Memory B cell (primary cell): ENCODE measurements at places on chromosomes 6 and 20.

DNA sequence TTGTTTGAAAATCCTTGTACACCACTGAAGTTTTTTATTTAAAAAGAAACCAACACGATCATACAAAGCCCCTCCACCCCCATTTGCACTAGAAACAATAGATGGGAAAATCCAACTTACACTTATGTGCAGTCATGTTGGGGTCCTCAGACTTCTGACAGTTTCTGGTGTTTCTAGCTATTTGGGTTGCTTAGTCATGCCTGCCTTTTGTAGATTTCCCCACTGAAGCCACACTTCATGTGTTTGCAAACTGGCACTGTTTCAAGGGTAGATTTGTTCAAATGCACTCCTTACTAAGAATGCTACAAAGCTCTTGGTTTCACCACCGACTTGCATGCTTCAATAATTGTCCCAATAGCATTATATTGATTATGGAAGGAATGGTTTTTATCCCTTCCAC lies 1.5 kb downstream of the SH3BGRL2 start:
- no peak for DNase-seq

DNA sequence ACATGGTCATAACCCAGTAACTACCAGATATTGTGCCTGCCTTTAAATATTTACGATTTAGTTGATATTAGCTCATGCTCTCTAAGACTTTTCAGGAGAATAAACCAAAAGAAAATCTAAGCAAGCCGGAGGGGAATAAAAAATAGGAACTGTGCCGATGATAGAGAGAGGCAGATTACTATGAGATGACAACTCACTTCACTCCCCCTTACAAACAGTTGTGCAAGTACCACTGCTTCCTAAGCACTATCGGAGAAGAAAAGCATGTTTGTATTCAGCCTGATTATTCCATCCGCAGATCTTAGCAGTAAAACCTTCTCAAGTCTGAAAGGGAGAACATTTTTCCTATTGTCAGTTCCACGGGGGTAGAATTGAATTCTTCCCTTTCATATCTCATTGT lies 294.4 kb downstream of the KCNQ5 start:
- no peak for DNase-seq

- no peak for DNase-seq
Observed at GRCh38 chr6:40390144-40390800, 196.9 kb downstream of the LRFN2 start.

DNA sequence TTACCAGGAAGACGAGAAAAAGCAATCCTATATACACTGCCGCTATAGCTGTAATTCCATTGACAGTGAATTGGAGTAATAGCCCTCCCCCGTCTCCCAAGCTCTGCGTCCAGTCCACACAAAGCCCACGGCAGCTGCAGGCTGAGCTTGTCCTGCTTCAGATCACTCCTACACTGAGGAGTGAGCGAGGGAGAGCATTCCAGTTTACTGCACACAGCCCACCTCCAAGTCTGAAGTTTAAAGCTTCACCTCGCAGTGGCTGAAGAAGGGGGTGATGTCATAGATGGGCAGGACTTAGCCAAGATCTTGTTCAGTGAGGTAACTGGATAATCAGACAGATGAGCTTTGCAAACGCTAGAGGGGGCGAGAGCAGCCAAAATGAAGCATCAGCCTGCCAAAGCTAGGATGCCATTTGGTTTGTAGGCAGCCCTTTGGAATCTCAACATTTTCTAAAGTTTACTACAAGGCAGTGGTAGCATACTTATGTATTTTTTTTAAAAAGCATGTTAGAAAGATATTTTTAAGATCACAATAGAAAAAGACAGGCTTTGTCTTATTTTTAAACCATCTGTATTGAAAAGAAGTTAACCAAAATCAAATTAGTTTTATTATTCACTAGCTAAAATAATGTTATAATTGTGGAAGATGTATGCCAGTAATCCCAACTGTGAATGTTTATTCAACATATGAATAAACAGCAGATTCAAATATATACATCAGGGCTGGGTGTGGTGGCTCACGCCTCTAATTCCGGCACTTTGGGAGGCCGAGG lies at the start of gene FLRT3:
Gene FLRT3, minus strand, starts transcription at position 213 of the 772 bp plus-strand sequence. CDS start 10,106 bp downstream, outside the sequence.
- peak; percentile 11 for DNase-seq

DNA sequence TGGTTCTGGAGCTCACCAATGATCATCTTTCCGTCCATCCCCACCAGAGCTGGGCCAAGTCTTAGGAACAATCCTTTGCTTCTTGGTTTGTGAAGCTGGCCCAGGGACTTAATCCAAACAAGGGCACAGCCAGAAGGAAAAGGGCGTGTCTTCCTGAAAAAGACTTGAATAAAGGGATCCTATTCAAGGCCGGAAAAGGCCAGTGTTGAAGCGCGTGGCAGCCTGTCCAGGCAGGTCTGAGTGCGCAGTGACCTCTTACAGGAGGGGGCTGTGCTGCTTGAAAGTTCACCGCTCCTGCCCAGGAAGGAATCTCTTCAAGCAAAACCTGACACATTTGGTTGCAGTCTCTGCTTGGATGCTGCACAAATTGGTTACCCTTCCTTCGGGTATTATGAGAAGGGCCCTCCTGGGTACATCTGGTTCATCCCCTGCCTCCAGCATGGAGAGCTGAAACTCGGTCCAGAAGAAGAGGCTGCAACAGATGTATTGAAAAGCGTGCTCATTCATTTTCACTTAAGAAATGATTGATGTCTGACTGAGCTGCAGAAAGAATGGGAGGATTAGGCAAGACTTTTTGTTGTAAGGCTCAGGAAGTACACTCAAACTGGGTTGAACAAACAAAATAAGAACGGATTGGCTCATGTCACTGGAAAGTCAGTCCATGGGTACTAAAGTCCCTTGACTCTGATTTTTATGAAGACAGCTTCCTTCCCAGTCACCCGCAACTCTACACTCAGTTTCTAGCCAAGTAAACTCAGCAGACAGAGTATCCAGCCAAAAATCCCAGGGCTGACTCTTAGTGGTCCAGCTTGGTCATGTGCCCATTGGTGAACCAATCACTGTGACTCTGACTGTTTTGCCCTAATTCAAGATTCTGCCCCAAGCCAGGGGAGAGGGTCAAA lies 136.3 kb downstream of the TFAP2C start:
- no peak for DNase-seq

GRCh38 chr6:162379757-162380409 lies 347.7 kb downstream of the PRKN start:
- DNase-seq = no peak

DNA sequence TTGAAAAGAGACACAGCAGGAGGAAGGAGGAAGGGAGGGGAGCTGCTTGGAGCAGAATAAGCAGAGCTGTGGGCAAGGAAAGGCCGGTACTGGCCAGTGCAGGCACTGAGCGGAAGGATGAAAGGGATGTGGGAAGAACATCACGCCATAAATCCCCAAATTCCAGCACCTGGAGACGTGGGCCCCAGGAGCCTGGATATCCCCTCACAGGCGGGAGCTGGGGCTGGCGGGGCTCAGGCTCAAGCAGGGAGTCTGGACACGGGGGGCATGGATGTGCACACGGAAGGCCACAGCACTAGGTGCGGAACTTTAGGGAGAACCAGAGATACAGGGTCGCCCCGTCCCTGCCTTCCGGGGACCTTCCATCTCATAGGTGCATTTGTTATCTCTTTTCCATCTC lies 7.5 kb upstream of the RPP40 start:
- no peak for DNase-seq

DNA sequence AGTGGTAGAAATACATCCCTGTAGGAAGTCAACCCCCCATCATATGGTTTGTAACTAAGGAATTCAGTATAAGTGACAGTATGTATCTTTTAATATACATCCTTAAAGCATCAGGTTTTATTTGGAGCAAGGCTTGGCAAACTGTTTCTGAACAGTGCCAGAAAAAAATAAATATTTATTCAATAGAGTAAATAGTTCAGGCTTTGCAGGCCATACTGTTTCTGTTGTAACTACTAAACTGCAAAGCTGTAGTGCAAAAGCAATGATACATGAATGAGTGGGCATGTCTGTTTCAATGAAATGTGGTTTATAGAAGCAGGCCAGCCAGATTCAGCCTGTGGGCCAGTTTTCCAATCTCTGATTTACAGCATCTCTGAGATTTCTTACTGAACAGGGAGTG lies 977 bp downstream of the MEI4 start:
- no peak for DNase-seq

- DNase-seq = no peak
Observed at GRCh38 chr20:63230800-63231268, 4.9 kb upstream of the BIRC7 start.

DNA sequence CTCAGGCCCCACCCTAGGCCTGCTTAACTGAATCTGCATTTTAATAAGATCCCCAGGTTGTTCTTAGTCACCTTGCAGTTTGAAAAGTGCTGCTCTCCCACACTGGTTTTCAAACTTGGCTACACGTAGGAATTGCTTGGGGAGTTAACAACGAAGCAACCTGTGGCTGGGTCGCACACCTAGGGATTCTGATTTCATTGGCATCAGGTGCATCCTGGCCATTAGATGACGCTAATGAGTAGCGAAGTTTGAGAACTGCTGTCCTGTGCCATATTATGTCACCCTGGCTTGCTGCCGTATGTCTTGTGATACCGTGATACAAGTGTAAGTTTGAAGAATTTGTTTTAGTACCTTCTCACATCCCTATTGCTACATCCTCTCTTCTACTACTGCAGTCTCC lies 28.2 kb upstream of the FUCA2 start:
- no peak for DNase-seq

- no peak for DNase-seq
Observed at GRCh38 chr6:122869437-122870024, 80.5 kb downstream of the SMPDL3A start.

GRCh38 chr20:12927489-12927888 lies 81.3 kb upstream of the SPTLC3 start:
- DNase-seq = no peak

- DNase-seq = no peak
Observed at GRCh38 chr6:117951783-117952182, 44.7 kb downstream of the SLC35F1 start.

DNA sequence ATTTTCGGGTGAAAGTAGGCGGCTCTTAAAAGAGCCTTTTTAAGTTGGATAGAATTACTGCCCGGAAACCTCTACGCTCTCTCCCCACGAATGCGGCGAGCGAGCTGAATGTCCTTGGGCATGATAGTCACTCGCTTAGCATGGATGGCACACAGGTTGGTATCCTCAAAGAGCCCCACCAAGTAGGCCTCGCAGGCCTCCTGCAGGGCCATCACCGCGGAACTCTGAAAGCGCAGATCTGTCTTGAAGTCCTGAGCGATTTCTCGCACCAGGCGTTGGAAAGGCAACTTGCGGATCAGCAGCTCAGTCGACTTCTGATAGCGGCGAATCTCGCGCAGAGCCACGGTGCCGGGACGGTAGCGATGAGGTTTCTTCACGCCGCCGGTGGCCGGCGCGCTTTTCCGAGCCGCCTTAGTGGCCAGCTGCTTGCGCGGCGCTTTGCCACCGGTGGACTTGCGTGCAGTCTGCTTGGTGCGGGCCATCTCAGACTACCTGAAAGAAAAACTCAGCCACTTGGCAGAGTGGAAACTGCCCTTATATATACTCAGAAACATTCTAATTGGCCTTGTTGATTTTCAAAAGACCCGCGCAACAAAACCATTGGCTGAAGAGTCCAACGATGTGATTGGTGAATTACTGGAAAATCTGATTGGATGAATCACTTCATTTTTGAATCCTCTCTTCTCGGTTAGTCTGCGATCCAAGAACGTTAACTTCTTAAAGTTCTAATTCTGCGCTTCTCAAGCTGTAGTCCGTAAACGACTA lies 93.9 kb upstream of the BTN3A2 start:
- peak; percentile 80 for DNase-seq

DNA sequence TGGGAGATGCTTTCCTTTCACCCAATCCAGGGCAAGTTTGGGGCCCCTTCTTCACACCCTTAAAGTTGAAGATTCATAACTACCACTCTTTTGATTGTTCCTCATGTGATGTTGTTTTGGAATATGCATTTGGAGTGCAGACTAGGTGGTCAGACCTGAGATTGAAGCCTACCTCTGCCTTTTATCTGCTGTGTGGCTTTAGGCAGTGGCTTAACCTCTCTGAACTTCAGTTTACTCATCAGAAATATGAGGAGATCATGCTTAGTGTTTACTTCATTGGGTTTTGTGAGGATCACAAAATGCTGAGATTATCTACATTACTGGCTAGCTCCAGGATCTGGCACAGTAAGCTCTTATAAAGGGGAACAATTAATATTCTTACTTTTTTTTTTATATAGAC lies 26.4 kb upstream of the TCP11 start:
- no peak for DNase-seq

DNA sequence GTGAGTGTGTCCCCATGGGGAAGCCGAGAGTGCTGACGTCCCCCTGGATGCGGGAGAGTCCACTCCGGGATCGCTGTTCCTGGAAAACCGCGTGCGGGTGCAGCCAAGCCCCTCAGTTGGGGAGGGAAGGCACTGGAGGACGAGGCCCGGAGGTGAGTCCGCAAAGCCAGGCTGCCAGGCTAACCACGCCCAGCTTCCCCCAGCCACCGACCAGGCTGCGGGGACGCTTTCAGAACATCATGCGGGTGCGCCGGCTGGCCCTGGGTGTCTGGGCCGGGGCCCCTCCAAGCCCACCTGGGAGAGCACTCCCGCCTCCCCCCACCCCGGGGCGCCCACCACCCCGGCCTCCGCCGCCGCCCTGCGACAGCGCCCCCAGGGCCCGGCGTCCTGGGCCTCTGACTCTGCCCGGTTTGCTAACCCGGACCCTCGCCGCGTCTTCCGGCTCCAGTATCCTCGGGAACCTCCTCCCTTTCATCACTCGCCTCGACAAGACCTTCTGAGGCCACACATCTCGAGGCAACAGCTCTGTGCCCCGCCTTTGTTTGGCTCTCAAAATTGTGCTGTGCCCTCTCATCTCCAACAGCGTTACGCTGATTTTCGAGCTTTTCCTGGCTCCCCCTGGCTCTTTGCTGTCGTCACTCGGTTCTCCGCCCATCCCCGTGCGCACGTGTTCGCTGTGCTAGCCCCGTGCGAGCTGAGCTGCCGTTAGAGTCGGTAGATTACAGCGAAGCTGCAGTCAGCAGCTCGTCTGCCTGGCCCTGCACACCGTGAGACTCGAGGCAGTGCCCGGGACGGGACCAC lies 47.1 kb upstream of the ENTPD6 start:
- no peak for DNase-seq

DNA sequence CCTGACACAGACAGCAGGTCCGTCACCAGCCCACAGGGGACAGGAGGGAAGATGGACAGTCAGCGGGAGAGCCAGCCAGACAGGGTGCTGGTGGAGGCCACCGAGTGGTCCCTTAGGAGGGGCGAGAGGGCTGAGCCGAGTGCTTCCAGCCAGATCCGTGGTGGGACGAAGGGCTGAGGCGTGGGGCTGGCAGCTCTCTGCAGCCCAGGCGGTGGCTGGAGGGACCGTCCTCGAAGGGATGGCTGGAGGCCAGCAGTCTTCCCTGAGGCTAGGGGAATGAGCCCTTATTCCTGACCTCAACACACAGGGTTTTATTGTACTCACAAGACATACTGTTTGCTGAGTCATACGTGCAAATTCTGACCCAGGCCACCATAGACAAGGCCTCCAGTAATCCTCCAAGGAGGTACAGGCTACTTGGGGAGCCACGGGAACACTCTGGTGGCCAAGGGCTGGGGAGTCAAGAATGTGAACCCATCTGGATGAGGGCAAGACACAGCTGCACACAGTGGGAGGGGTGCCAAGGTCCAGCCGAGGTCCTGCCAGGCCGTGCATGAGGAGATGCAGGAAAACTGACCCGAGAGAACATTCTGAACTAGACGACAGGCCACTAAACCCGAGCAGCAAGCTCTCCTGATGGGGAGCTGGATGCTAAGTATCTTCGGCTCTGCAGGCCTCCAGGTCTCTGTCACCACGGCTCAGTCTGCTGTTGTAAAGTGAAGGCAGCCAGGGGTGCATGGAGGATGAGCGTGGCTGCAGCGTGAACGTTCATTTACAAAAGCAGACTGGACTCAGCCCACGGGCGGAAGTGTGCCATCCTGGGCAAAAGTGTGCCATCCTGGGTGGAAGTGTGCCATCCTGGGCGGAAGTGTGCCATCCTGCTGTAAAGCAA lies 242.5 kb downstream of the TTLL2 start:
- DNase-seq = no peak
